ENCODE measurements at places on chromosomes 13 and 19.

GRCh38 chr13:38759390-38759789, 72.5 kb downstream of the FREM2 start:
- DNase-seq: no peak

DNA sequence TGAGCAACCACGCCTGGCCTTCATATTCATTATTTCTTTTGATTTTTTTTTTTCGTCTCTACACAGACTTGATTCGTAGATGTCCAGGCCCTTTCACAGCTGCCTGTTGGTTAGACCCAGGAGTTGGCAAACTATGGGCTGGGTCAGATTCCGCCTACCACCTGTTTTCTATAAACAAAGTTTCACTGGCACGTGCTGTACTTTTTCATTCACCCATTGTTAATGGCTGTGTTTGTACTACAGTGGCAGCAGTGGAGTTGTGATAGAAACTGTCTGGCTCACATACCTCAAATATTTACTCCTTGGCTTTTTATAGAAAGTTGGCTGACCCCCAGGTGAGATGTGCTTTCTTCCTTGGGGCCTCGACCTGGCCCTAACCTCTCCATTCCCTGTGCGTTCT, 72.9 kb upstream of the TEX29 start:
- DNase-seq: no peak

- DNase-seq: no peak
Measured at GRCh38 chr13:89748716-89749115, 1598.8 kb upstream of the MIR17HG start.

GRCh38 chr19:4606921-4607678, 32.2 kb upstream of the TNFAIP8L1 start:
- no peak for DNase-seq

- DNase-seq: no peak
Measured at GRCh38 chr13:49418206-49418605, 25.7 kb downstream of the CAB39L start.

DNA sequence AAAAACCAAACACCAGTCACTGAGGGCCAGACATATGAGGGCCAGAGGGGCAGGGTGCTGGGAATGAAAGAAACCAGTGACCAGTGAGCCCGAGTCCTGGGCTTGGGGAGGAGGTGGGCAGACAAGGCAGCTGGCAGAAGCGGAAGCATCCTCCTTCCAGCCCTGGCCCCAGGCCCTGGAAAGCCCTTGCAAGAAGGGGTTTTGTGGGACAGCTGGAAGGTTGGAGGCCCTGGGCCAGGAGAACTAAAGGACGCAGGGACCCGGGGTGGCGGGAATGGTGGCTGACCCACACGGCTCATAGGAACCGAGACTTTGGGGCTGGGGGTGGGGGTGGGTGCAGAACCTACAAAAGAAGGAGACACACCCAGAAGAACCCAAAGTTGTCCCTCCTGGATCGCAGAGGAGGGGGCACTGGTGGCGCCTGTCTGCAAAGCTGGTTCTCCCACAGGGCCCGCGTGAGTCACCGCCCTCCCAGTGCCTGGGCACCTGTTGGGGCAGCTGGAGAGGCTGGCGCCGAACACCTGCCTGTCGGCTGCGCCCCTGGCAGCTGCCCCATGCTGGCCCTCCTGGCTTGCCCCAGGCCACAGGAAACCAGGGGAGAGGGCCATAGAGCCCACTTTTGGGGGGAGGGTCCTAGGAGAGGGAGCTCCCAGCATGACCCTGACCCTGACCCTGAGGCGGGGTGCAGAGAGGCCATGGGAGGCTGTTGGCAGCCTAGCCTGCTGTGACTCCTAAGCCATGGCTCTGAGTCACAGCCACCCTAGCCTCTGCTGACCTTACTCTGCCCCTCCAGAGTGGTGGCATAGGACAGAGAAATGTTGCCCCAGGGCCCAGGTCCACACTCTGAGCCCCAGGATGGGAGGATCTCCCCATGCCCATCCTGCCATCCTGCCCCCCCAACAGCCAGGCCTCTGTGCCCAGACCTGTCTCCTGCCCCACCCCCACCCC, 802 bp downstream of the DMPK start:
- no peak for DNase-seq

GRCh38 chr13:86438034-86438433, 638.8 kb upstream of the SLITRK6 start:
- no peak for DNase-seq

DNA sequence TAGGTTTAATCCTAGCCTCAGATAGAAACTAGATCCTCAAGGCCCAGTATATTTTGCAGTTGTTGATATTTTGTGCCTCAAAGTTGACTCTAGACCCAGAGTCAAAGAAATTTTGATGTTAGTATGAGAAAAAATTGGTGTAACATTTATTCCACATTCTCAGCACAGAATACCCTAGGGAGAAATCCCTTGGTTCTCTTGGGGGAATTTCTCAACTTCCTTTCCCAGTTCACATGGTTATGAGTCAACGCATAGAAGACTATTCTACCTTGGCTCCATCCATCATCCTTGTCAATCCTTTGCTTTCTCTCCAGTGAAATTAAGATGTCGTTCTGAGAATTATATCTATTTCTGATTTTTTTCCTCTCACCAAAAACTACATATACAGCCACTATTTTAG, 145.3 kb downstream of the POSTN start:
- no peak for DNase-seq

- no peak for DNase-seq
Measured at GRCh38 chr19:38799104-38799503, 10.1 kb downstream of the LGALS7B start.

DNA sequence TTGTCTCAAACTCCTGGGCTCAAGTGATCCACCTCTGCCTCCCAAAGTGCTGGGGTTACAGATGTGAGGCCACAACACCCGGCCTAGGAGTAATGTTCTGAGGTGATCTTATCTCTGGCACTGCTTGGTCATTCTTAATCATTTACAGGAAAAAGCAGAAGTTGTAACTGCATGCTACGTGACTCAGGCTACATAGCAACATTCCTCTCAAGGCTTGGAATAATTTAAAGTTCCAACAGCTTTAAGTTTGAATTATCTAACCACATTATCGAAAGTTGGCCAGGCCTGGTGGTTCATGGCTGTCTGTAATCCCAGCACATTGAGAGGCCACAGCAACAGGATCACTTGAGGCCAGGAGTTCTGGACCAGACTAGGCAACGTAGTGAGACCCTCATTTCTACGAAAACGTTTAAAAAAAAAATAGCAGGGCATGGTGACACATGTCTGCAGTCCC, 3.9 kb upstream of the B9D2 start:
- DNase-seq: no peak

- DNase-seq: no peak
Measured at GRCh38 chr19:14774373-14774772, 4.0 kb downstream of the ADGRE2 start.

DNA sequence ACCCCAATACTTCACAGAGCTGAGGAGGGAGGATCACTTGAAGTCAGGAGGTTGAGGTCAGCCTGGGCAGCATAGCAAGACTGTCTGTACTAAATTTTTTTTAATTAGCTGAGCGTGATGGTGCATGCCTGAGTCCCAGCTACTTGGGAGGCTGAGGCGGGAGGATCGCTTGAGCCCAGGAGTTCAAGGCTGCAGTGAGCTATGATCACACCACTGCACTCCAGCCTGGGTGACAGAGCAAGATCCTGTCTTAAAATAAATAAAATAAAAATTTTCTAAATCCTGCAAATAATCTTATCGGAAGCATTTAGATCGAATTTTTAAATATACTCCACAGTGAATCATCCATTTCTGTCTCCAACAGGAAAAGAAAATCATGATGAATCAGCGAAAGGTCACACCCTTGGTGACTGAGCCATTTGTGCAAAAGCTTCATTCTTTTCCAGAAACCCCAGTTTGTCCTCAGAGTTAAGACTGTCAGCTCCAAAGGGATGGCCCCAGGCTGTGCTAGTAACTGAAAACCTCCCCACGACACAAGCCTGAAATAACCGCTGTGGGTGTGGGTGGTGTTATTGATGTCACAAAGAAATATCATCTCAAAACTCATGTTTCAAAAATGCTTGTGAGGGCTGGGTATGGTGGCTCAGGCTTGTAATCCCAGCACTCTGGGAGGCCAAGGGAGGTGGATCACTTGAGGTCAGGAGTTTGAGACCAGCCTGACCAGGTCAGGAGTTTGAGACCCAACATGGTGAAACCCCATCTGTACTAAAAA, 167.6 kb downstream of the PTPRS start:
- no peak for DNase-seq

DNA sequence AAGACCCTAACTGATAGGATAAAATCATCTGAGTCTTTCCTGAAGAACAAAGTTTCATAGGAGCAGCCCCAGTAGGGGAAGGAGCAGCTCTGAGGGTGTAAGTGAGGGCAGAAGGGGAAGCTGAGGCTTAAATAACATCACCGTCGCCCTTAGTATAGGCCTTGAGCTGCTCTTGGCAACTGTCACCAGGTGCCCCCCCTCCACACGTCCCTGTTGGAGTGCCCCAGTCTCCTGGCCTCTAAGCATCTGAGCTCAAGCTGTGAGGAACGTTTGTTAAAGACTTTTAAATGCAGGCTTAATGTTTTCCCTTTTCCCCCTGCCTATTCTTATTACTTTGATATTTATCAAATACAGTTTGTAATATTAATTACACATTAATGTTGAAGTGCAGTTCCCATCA, 170.6 kb downstream of the ZIC5 start:
- no peak for DNase-seq

DNA sequence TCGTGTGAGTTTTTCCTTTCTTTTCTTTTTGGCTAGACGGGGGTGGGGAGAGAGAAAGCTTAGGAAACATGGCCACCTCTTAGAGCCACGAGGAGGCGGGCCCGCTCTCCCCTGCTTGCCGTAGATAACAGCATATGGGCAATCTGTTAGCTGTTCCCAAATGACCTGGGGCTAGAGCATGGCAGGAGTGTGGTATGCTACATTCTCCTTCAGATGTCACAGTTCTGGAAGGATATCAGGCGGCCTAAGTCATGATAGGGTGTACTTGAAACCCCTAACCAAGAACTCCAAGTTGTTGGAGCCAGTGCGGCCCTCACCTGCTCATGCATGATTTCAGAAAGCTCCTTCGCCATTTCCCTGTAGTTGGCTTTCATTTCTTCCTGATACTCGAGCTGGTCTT, 44.3 kb upstream of the SLC15A1 start:
- DNase-seq: no peak

DNA sequence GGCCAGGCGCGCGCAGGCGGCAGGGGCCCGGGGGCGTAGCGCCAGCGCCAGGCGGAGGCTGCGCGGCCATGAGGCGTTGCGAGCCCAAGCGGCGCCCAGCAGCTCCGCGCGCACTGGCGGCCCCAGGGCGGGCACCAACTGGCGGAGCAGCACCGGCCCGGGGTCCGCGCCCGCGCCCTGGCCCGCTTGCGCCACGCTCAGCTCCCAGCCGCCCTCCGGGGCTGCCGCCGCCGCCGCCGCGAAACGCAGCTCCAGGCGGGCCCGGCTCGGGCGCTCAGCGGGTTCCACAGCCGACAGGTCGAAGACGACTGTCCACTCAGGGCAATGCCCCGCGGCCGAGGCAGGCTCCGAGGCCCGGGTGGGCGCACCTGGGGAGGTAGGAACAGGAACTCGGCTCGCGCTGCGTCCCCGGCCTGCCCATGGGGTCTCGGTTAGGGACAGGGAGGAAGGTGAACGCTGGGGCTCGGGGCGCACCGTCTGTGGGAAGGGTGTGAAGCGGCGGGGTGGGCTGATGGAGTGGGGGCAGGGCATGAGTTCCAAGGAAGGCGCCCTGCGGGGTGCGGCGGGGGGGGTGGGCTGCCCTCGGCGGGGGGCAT, 26.8 kb downstream of the CERS1 start:
- DNase-seq: no peak

- no peak for DNase-seq
Measured at GRCh38 chr13:60990032-60990733, 425.5 kb downstream of the PCDH20 start.

GRCh38 chr19:37221136-37221535, 3.1 kb downstream of the ZNF383 start:
- DNase-seq: no peak

DNA sequence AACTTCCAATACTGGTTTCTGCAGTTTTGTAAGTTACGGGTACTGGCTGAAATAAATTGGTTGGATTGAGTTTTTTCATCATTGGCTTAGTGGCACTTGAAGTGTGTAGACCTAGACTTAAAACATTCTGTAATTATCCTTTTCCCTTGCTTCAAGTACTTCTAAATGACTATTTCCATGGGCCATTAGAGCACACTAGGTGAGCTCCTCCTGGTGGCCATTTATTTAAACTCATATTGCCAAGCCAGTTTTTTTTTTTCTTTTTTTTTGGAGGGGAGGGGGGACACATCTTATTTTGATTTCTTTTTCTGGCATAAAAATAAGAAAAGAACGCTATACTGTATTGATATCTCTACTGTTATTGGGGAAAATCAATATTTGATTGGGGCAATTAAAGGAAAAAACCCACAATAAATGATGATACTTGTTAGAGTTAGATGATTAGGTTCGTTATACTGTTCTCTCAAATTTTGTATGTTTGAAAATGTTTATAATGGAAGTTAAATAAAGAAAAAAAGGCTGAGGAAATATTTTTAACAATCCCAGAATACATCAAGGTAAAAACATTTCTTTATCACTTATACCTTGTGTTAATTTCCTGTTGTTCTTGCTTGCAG, 82.9 kb downstream of the PDS5B start:
- DNase-seq: peak; percentile 10

- no peak for DNase-seq
Measured at GRCh38 chr13:77480066-77480465, 55.4 kb upstream of the SCEL start.

- DNase-seq: no peak
Measured at GRCh38 chr19:54434873-54435214, 14.2 kb upstream of the LENG8 start.

GRCh38 chr13:43805681-43806128, 18.9 kb upstream of the ENOX1 start:
- no peak for DNase-seq

- no peak for DNase-seq
Measured at GRCh38 chr19:11016631-11017030, 55.8 kb downstream of the SMARCA4 start.
